ENCODE measurements at places on chromosomes 6 and 20.
A peak's percentile ranks its signal among the peaks of the same experiment; 100 is the strongest.

- DNase-seq, result no peak
Observed at GRCh38 chr6:6688283-6688682, 99.8 kb downstream of the LY86 start.

DNA sequence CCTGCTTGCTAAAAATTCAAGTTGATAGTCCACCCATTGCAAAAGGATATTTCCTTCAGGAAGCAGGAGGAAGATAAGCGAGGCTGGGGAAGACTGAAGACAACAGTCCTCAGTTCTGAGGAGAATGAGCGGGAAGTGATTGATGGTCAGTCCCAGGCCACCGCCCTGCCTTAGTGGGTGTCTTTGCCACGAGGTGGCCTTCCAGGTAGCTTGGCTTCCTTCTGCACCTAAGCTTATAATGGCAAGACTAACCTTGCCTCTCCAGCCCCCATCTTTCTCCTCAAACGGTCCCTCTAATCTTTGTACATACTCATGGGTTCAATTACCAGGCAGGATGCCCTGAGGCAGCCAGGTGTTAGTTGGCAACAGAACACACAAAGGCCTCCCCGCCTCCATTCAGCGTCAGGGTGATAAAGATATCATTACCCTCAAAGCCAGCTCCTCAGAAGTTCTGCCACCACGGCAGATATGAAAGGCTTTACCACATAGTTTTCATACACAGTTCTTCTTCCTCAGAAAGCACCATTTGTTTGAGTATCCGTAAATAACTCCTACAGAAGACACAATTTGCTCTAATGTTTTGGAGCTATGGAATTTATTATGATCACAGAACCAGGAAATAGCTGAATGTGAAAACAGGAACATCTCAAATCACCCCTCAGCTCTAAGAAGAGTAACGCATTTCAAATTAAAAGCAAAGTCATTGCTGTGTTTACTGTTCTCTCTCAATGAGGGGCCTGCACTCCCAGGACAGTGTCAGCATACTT, 249.4 kb downstream of the ATXN1 start:
- peak; percentile 32 for DNase-seq

- DNase-seq, result peak; percentile 83
Observed at GRCh38 chr6:135267085-135267484, 86.0 kb downstream of the MYB start.

- peak; percentile 9 for DNase-seq
Observed at GRCh38 chr6:137823826-137824555, 43.1 kb upstream of the TNFAIP3 start.

DNA sequence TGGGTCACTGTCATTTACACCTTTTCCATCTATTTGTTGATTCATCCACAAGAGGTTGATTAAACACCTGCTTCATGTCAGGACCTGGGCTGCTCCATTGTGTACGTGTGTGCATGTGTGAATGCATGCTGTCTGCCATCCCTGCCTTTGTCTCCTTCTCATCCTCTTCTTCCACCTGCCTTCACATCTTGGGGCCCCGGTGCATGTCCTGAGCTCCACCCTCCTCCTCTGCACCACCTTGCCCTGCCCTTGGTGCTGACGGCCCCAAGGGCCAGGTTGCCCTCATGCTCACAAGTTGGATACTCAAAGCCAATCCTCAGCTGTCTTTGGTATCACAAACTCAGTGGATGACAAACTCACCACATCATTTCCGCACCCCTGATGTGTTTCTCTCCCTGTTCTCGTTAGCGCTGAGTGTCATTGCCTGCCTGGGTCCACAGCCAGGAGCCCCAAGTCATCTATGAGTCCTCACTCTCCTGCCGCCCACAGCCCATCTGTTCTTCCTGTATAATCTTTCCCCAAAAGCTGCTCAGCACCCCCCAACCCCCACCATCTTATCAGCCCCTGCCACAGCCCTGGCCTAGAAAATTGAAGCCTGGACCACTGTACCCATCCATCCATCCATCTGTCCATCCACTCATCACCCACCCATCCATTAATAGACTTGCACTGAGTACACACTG, 85.0 kb downstream of the SRC start:
- DNase-seq, result no peak

Measured in NAMALWA (cell line).